ENCODE measurements at places on chromosomes 5 and 9.

GRCh38 chr5:61504143-61504770 lies 172.2 kb downstream of the ZSWIM6 start:
- DNase-seq, result no peak

- peak; percentile 26 for DNase-seq
Observed at GRCh38 chr9:95726756-95727155, 148.7 kb upstream of the ERCC6L2 start.

DNA sequence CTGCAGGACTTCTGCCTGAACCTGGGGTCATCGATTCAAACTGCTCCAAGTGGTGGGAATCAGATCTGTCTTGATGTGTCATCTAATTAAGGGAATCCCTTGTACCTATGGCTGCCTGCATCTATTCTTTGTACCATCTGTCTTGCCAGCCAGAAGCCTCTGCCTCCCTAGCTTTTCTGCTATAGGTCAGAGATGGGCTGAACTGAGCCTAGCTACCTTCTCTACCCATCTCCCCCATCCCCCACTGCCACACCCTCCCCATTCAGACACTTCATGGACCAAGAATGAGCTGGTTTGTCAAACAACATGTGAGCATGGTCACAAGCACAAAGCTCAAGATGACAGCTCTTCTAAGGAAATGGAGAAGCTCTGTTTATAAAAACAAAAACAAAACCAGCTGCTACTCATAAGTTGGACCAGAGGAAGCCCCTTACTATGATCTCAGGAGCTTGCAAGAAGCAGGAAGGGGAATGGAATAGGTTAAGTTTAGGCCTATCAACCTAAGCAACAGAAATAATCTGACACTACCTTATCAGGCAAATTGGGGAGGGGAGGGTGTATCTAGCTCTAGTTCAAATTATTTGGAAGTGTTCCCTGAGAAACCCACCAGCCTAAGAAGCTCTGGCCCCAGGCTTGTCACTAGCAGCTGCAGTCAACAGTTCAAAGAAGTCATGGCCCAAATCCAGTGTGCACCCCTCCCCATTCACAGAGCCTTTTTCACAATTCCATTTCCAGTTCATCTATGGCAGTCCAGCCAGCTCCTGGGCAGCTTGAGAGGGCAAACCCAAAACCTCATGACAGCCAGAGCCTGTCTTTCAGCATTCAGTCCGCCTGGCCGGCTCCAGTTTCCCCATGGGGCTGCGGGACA lies 29.9 kb downstream of the SKP1 start:
- DNase-seq, result no peak

GRCh38 chr9:123914517-123915196 lies 15.3 kb downstream of the DENND1A start:
- DNase-seq, result no peak

DNA sequence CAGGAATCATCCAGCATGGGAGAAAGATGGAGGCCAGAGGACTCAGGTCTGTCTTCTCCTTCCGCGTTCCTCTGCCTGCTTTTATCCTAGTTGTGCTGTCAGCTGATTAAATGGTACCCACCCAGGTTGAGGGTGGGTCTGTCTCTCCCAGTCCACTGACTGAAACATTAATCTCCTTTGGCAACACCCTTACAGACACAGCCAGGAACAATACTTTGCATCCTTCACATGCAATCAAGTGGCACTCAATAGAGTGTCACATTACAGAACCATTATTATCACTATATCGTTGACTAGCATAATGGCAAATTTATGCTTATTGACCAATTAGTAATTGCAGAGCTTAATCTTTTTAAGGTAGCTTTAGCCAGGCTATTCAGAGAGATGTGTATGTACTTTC lies 64.8 kb downstream of the UNC13B start:
- no peak for DNase-seq

DNA sequence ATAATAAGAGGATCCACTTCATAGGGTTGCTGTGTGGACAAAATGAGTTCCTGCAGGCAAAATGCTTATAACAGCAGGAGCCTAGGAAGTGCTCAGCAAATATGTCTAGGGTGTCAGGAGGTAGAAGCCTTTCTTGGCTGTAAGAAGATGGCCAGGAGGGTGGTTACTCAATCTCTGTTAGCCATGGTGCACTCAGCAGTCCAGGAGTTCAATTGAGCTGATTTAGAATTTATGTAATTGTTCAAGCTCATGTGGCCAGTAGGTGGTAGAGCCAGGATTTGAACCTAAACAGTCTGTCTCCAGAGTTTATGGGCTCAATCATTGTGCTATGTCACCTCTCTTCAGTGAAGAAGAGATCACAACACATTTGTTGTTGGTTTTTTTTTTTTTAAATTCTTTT lies 381.2 kb downstream of the KIF4B start:
- DNase-seq, result no peak

DNA sequence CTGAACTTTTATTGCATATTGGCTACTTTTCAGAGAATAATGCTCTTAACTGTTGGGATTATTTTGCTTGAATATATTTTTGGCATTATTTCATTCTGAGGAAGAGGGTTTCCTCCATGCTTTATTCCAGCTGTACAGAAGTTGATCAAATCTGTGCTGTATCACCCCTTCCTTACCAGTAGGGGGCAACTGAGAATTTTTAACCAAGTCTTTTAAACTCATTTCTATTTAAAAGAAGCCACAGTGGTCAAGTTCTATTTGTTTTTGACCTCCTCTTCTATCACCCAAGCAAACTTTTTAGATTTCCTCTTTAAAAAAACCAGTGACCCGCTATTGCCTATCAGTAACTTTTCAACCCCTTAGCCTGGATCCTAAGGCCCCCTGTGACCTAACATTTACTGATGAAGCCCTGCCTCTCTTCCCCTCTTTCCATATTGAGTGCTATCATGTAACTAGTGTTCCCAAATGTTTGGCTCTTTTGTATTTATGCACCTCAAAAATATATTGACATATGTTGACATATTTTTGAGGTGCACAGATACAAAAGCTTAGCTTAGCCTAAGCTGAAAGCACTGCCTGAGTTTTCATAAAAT lies 80.6 kb downstream of the FBXO4 start:
- peak; percentile 2 for DNase-seq

DNA sequence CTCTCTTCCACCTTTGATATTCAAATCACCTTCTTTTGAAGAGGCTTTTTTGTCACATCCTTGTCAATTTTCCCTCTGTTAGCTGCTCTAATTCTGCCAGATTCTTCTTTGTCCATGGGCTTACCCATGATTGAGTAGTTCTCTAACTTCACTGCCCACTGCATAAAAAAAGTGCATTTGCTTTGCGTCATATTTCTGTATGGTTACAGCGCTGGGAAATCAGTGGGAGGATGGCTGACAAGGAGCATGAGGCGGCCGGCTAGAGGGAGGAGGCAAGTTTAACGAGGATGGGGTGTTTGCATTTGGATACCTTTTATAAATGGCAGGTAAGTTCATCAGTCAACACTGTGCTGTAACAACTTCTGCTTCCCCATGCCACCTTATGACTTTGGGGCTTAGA lies 116.5 kb upstream of the LHFPL2 start:
- no peak for DNase-seq

GRCh38 chr9:110319781-110320492 lies 17.7 kb downstream of the TXNDC8 start:
- DNase-seq, result no peak

DNA sequence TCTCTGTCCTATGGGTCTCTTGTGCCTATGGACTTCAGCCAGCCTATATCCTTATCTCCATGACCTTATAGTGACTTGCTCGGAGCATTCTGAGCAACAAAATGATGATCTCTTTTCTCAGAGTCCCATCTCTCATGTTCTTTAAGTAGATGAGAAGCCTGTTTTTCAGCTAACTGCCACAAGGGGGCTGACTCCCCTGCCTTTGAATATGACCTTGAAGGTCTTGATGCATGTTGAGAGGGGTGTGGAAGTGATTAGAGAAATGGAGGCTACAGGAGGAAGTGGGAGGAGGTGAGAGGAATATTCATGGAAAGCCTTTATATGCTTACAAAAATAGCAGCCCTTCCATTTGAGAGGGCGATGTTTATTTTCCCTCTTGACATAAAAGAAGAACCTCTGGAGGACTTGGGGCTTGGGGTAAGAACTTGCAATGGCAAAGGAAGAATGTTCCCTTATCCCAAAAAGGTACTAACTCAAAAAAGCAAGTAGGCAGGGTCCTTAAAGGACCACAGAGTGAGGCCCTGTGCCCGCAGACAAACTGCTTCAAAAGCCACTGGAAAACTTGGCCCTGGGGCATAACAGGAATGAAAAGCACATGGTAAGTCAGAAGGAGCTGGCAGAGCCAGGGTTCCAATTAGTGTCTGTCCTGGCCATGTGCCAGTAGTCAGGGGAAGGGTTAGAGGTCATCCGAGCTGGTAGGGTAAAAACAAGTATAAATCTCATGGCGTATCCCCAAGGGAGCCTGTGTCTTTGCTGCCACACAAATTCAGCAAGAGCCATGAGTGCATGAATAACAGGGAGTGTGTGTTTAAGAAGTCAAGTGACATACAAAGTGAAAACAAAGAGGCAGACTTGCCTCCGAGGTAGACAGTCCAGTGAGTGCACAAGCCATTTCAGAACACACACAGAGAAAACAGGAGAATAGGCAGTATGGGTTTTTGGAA lies 39.1 kb downstream of the FGD3 start:
- DNase-seq, result peak; percentile 19

- no peak for DNase-seq
Observed at GRCh38 chr5:42596817-42597216, 159.8 kb upstream of the CCDC152 start.

- DNase-seq, result no peak
Observed at GRCh38 chr5:38948501-38948900, 102.7 kb downstream of the OSMR start.

- no peak for DNase-seq
Observed at GRCh38 chr9:16246785-16247184, 623.7 kb downstream of the BNC2 start.

DNA sequence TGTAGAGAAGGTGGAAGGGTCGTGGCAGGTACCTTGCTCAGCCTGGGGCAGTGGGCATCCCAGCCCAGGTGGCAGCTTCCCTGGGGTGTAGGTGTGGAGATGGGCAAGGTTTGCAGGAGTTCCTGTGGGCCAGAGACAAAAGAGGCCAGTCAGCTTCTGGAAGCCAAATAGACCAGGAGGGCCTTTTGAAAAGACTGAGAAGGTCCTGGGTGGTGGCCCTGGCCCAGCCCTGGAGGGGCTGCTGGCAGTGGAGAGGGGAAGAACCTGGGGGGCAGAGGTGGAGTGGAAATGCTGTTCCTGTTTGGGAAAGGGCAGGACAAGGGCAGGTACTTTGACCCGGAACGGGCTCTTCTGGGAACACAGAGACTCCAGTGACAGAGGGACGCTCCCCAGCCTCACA lies 7.0 kb upstream of the IL3 start:
- DNase-seq, result no peak

DNA sequence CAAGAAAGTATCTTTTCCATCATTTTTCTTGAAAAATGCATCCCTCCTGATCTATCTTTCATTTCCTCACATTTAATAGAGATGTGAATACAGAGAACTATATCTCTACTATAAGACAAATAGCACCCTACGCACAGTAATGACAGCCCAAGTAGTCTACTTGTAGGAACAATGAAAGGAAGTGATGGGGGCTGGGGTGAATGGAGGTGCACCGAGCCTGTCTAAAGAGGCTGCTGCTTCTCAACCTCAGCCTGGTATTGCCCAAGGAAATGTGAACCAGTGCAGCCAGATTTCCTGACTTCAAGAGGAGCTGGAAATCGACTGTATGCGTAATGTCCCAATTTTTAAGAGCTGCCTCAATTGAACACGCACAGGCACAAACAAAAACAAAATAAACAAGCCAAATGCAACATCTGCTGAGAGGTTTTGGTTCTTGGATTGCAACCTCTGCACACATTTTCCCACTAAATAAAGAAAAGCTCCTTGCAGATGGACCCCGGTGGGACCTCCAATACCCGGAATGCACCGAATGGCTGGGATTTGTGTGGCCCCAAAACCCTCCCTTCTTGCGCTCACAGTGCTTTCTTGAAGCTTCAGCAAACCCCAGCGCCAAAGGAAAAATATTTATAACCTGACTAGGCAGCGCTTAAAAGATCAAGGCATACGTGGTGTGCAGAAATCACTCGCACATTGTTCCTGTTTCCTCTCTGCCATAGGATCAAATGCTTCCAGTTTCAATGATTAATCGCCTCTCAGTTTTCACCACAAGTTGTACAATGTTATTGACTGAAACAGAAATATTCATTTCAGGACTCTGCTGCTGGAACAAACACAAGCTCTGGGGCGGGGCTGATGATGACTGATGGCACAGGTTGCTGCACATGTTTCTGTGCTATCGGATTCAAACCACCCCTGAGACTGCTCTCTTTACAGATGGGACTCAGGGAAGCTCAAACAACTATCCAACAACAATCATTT lies 68.3 kb downstream of the KCNIP1 start:
- no peak for DNase-seq

DNA sequence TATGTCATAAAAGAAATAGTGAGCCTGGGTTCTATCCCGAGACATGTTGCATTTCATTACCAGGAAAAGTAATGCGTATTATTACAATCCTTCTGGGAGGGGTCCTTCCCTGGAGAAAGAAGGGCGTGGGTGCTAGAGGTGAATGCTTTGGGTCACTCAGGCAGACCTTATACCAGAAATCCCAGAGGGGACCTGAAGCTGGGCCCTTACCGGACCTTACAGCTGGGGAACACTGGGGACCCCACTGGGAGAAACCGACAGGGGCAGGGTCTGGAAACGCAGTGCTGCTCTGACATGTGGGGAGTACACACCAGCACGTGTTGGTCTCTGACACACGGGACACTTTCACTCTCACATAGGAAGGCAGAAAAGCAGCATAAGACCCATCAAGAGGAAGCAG lies 71.3 kb downstream of the LMNB1 start:
- no peak for DNase-seq

DNA sequence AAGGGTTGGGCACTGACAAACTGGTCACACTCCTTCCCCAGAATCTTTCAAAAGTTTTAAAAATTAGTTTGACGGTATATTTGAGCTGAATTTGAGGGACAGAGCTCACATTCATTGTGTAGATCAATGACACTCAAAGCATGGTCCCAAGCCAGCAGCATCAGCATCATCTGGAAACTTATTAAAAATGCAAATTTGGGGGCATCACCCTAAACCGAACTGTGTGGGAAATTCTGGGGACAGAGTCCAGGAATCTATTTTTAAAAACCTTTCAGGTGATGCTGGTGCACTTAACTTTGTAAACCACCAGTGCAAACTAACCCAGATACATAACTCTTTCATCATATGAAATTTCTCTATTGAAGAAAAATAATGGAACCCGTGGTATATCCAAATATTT lies 58.1 kb upstream of the MTAP start:
- no peak for DNase-seq

GRCh38 chr5:136769900-136770684 lies 404.7 kb upstream of the TRPC7 start:
- peak; percentile 58 for DNase-seq
